ENCODE measurements at places on chromosomes 16 and 17.
A peak's percentile ranks its signal among the peaks of the same experiment; 100 is the strongest.

DNA sequence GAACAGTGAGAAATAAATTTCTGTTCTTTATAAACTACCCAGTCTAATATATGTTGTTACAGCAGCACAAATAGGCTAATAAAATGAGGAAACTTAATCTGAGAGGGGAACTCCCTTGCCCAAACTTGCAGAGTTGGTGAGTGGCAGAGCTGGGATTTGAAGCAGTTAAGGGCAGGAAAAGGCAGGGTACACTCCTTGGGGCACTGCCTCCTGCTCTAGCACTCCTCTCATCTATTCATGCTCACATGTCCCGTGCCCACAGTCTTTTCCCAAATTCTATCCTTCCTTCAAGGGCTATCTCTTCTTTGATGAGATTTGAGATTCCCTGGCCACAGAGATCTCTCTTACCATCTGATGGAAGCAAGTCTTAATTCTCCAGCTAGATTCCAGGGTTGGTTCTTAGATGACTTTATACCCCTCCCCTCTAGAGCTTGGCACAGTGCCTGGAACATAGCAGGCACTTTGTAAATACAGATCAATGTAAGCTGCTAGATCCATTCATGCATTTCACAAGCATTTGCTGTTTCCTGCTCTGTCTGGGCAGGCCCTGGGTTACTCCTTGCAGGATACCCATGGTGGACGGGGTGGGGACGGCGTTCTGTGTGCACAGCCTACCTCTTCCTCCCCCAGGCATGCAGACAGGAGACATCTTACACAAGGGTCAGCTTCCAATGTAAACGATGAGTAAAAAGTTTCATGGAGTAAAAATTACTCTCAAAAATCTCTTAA lies 39.2 kb upstream of the ABCC12 start:
- DNase-seq: peak; percentile 8

GRCh38 chr17:70266394-70266793 lies 97.1 kb downstream of the KCNJ2 start:
- DNase-seq: no peak

- no peak for DNase-seq
These were observed 38.3 kb upstream of the SMPD3 start for GRCh38 chr16:68486502-68487202.

GRCh38 chr17:9226130-9226793 lies 205.0 kb downstream of the NTN1 start:
- no peak for DNase-seq

DNA sequence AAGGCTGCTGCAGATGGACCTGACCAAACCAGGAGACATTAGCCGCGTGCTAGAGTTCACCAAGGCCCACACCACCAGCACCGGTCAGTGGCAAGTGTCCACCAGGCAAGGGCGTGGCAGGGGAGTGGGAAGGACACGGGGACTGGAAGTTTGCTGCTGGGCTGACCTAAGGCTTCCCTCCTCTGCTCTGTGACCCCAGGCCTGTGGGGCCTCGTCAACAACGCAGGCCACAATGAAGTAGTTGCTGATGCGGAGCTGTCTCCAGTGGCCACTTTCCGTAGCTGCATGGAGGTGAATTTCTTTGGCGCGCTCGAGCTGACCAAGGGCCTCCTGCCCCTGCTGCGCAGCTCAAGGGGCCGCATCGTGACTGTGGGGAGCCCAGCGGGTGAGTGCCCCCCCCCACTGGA lies 4.8 kb downstream of the HSD11B2 start:
- peak; percentile 20 for DNase-seq

GRCh38 chr17:6021627-6022026 lies 48.6 kb upstream of the WSCD1 start:
- DNase-seq: no peak

DNA sequence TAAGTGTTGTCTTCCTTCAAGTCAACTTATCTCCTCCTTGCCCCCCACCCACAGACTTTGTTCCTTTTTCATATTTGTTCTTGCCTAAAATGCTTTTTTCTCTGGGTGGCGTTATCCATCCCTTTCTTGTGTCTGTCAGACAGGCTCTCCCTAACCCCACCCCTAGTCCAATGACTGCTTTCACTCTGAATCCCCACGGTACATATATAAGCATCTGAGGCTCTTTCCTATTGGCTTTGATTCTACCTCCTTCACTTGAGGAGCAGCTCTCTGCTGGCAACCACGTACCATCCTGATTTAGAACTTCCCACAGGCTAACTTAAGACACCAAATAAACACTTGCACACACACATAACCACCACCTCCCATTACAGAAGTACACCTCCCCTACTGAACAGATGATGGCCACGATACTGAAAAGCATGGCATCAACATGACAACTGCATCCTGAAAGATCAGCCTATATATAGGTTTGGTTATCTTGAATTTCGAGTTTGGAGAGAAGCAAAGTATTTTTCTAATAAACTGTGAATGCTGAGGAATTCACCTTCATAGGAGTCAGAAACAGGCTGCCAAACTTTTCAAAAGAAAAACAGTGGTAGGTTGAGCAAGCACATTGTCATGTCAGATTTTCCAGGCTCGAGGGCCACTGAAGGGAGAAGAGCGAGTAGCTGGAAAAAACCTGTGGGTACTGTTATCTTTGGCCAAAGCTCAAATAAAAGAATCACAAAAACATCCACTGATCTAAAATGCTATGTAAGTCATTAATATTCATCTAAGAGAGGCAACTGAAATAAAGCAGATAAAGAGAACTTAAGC lies 24.3 kb downstream of the STAT3 start:
- DNase-seq: no peak

DNA sequence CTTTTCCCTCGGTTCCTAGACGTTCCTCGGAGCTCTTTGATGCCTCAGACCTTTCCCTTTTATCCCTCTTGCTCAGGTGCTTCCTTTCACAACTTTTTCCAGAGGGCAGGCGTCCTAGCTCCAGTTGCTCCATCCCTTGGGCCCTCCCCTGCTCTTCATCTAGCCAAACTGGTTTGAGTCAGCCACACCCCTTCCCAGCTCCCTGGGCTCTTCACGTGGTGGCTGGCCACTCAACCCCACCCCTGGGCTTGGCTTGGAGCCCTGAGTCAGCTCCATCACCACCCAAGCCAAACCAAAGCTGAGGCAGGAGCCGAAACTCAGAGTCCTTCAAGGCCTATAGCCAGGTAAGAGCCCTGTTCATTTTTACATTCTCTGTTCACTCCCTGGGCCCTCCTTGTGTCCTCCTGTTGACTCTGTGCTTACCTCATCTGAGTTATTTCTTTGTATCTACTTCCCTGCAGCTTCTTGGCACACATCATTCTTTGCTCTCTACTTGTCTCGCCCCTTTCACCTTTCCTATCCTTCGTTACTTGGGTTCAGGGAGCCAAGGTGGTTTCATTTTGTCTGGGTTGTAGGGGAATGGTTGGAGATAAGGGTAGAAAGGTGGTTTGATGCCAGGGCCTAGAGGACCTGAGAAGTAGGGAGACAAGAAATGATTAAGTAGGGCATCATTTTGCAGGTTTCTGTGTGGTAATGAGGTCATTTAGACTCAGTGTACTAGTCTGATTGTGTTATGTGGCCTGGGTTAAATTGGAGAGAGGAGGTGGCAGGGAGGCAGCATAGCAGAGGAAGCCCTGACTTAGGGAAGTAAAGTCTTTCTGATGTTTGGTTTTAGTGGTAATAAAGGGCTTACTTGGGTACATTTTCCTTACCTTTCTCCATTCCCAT lies 7.6 kb upstream of the PHKG2 start:
- peak; percentile 98 for DNase-seq

GRCh38 chr17:82963104-82963950 lies 116.1 kb upstream of the METRNL start:
- DNase-seq: no peak

GRCh38 chr17:33091271-33091670 lies 99.6 kb downstream of the SPACA3 start:
- DNase-seq: no peak

DNA sequence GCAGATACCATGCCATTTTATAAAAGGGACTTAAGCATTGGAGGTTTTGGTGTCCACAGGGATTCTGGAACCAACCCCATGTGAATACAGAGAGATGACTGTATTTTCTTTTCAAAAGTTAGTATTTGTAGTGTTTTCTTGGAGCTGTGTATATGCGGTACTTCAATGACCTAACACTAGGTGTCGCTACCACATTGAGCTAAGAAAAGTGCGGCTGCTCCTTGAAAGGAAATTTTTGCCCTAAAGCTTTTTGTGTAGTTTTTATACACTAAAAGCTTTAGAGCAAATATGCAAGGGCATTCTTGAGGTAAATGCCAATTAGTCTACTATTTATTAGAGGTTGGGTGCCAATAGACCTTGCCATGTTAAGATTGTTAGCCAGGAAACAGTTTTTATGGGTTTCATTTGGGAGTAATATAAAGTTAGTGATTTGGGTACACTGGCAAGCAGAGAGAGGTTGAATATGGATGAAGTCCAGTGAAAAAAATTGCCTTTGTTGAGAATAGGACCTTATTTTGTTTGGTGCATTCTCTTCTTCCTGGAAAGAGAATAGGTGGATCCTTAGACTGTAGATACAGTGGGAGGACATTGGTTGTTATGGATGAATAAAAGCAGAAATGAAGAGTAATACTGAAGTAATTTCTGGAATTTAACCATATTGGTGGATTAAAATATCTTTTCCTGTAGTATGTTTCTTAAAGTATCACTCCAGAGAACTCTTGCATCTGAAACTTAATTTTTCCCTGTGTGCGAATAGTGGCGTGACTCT lies 43.3 kb downstream of the BCAS3 start:
- DNase-seq: peak; percentile 22

GRCh38 chr17:53629188-53629587 lies 193.5 kb upstream of the KIF2B start:
- DNase-seq: no peak

DNA sequence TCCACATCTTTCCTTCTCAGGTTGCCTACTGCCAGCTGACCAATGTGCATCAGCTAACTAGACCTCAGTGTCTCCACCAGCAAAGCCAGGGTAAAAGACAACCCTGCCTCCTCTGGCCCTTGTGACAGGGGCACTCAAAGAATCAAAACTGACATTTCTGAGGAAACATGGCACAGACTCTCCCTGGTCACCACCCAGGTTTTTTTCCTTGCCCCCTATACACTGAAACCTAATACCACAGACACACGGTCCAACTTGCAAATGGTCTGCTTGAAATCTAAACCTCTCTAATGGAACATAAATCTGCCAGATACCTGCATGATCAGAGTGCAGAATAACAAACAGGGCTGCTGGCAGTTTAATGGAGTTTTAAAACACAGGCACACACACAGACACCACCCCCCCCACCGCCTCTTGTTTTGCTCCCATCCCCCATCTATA lies 19.5 kb upstream of the CORO6 start:
- no peak for DNase-seq

GRCh38 chr17:48406936-48407567 lies 23.0 kb downstream of the SKAP1 start:
- DNase-seq: no peak

DNA sequence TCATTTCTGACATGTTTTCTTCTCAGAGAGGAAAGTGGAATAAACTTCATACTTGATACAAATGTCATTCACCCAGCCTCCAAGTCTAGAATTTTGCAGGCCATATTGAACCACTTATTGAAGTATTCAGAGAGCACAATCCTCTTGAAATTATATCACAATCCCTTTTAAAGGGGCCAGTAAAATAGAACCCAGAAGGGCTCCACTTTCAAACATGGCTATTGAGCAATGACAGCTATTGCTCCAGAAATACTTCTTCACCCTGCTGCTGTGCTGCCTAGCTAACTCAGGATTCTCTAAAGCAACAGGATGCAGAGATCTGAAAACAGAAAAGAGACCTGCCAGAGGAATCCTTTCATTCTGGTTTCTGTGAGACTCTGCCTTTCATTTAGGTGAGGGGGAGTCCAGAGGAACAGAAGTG lies 275.0 kb upstream of the CDH5 start:
- DNase-seq: no peak

DNA sequence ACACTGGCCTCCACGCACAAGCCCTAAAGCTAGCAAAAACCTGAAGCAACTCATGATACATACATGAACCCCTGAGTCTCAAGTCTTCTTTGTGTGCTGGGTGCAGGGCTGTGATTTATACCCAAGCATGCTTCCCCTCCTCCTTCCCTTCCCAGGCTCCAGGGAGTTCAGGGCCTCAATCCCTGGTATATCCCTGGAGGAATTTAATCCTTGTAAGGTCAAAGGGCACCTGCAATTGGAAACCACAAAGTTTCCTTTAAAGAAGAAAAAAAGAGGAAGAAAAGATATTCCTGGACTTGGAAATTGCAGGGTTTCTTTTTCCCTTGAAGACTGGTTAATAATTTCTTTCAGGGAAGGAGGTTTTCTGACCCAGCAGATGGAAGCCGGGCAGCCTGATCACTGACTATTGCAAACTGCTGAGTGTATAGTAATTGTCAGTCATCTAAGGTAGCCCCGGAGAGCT lies 182.3 kb downstream of the AATF start:
- DNase-seq: no peak

GRCh38 chr17:62998665-62999393 lies 32.8 kb downstream of the TANC2 start:
- no peak for DNase-seq

DNA sequence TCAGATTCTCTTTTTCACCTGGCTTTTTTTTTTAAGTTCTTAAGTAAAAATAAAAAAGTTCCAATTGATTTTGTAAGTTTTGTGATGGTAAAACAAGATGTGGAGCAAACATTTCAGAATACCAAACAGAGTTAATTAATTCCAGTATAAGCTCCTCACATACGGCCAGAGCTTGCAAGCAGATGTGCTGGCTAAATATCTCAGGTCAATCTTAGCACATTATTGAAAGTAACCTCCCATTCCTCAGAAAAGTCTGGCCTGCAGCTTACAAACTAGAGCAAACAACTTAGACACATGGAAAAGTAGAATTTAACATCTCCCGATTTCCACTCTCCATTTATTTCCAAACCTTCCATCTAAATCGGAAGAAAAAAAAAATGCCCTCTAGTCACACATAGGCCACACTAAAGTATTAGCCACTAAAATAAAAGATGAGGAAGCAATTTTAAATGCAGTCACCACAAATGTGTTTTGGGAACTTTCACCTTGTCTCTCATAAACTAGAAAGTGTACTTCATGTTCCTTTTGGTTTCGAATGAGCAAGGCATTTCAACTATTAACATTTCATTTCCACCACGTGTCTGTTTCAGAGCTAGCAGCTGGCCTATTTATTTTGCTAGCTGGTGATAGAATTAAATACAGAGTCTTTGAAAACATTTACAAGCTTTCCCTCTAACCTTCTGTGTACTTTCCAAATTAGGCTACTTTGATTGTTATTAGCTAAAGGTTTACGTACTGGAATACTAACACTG lies 143.3 kb downstream of the STX8 start:
- no peak for DNase-seq

DNA sequence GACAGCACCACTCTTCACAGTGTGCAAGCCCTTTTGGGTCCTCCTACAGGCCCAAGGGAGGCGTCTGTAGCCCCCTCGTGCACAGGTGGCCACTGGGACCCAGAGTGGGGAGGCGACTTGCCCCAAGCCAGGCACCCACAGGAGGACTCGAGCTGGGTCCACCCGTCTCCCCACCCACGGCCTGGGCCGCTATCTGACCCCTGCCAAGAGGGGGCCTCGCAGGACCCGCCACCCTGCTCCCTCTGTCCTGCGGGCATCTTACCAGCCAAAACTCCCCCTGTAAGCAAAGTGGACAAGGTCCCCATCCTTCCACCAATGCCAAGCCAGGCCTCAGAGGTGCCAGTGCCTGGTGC lies 31.1 kb downstream of the CNGB1 start:
- no peak for DNase-seq
